ENCODE measurements at places on chromosomes 1 and 21.

DNA sequence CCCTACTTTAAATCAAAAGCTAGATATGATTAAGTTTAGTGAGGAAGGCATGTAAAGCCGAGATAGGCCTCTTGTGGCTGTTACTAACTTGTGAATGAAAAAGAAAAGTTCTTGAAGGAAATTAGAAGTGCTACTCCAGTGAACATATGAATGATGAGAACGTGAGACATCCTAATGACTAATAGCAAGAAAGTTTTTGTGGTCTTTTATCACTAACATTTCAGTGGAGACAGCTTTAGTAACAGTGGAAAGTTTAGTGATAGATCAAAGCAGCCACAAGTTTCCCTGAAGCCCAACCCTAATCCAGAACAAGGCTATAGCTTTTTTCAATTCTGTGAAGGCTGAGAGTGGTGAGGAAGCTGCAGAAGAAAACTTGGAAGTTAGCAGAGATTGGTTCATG is 73.6 kb upstream of the LRRC8B start:
- no peak for DNase-seq

DNA sequence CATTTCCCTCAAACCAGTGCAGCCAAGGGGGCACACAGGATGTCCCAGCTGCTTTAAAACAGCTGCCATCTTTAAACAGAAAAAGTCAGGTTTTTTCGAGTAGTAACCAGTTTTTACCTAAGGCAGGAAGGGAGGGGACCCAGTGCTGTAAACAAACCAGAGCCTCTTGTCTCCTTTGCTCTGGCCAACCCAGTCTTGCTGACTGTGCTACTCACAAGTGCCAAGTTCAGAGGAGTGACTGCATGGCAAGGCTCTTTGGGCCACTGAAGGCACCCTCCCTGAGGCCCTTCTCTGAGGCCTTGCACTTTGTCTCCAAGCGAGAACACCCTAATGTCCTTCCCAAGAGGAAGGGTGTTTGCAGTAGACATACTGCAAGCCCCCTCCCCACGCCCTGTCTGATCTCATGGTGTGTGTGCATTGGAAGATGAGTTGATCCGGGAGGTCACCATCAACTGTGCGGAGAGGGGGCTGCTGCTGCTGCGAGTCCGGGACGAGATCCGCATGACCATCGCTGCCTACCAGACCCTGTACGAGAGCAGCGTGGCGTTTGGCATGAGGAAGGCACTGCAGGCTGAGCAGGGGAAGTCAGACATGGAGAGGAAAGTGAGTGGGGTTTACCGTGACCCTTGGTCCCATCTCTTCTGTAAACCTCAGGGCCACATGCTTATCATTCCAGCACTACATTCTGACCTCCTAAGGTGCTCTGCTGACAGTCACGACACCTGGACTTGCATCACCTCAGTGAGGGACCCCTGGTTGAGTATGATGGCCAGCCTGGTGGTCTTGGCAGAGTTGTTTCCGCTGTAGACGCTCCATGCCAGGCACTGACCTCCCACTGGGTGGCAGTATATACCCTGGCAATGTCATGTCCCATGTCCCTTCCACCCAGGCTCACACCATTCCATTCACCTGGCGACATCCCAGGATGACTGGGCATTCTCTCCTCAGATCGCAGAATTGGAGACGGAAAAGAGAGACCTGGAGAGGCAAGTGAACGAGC is 4.7 kb downstream of the DNALI1 start:
- DNase-seq = peak; percentile 13

GRCh38 chr1:30164693-30165092 is 558.7 kb downstream of the MATN1 start:
- no peak for DNase-seq

DNA sequence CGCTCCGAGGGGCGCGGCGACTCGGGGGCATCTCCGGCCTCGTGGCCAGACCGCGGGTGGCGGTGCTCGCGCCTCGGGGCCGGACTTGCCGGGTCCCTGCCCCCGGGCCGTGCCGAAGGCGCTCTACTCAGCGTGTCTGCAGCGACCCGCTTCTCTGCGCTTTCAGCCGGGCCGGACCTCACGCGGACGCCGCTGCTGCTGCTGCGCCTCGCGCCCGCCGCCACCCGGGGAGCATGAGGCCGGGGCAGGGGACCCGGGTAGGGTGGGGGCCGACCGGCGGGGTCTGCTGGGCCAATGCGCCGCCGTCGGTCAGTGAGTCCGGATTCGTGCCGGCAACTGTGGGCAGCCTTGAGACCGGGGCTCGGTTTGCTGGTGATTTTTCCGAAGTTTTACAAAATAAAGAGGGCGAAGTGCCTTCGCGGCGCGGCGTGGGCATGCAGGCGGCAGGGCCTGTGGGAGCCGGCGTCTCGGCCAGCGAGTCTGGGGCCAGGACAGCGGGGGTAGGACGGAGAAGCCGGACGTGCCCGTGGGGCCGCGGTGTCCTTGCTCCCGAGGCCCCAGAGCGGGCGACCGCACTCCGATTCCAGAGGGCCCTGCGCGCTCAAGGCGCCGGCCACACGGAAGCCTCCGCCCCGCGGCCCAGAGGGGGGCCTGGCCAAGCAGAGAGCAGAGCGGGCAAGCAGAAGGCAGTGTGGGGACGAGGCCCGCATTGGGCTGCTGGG is 749 bp downstream of the FAM163A start:
- no peak for DNase-seq

- DNase-seq = no peak
These were observed 7.5 kb upstream of the ZNF648 start for GRCh38 chr1:182069028-182069466.

DNA sequence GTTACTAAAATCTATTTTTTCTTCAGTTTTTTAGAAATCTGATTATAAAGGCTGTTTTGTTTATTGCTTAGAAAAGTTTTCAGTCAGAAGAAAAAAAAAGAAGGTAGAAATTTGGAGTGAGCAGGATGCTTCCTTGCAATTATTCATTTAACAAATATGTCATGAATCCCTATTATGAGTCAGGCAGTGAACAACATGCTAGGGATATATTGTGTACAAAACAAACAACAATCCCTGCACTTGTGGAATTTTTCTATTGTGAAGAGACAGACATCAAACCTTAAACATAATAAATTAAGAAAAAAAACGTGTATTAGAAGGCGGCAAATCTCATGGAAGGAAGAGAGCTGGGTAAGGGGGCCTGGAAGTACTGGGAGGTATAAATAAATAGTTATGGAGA is 664.1 kb upstream of the CAMK1G start:
- no peak for DNase-seq

Measured in T-cell (primary cell).